Activated T-helper 1 cell treated with anti-CD3 and anti-CD28 coated beads, Interleukin-2, amount 50 U/mL, for 16 hours (primary cell): ENCODE measurements at places on chromosomes 3 and 15.

DNA sequence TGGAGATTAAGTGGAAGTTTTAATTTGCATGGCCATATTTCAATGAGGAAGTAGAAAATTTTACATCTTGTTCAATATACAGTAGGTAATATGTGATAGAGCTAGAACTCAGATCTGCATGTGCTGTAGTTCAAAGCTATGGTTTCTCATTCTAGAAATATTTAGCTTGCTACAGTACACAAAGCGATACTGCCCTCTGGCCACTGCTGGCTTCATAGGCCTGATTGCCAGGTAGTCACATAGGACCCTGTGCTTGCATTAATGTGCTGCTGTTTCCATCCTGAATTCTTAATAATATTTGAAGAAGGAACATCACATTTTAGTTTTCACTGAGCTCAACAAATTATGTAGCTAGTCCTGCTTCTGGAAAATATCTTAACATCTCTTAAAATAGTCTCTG is 87.0 kb downstream of the PLSCR2 start:
- DNase-seq: no peak

DNA sequence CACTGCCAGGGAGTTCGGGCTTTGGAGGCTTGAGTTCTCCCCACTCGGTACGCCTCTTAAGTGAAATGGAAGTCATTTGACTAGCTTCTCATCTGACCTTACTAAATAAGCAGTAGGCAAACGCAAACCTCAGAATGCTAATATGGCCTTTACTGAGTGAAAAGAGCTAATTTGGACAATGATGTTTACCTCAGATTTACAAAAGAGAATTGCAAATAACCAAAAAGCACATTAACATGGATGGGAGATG is 1.6 kb upstream of the RNU6-1 start:
- no peak for DNase-seq

GRCh38 chr3:46183330-46183729 is 24.8 kb downstream of the CCR1 start:
- DNase-seq: no peak

DNA sequence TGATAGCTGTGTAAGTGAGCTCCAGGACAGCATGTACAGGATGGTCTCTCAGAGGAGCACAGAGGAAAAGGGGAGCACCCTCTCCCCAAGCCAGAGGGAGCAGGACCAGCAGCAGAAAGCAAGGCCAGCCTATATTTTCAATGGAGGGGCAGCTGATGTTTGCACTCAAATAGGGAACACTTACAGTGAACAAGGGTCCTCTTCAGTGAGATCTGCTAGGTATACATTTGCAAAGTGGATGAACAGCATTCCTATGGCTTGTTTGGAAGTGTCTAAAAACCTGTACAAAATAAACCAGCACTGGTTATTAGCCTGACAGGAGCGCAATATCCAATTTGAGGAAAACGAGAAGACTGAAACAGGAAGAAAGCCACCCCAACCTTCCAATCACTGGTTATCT is 17.6 kb upstream of the MUSTN1 start:
- DNase-seq: no peak

- DNase-seq: no peak
These were observed 133.4 kb downstream of the VGLL4 start for GRCh38 chr3:11510356-11510755.

DNA sequence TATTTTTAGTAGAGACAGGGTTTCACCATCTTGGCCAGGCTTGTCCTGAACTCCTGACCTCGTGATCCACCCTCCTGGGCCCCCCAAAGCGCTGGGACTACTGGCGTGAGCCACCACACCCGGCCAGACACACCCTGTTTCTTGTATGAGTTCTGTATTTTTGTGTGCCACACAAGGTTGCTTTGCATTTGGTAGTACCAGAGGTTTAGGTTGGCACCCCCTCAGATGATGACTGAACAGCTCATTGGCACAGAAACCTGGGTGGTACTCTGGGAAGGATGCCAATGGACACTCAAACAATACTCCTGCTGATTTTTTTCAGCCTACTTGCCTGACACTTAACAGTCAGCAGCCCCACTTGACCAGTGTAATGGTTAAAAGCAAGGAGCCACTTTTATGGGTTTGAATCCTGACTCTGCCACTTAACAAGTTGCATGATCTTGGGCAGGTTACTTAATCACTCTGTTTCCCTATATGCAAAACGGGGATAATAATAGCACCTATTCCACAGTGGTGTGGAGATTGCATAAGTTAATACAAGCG is 39.2 kb upstream of the BCL2A1 start:
- DNase-seq: no peak

- DNase-seq: no peak
These were observed 46.2 kb downstream of the TBL1XR1 start for GRCh38 chr3:177150970-177151627.

DNA sequence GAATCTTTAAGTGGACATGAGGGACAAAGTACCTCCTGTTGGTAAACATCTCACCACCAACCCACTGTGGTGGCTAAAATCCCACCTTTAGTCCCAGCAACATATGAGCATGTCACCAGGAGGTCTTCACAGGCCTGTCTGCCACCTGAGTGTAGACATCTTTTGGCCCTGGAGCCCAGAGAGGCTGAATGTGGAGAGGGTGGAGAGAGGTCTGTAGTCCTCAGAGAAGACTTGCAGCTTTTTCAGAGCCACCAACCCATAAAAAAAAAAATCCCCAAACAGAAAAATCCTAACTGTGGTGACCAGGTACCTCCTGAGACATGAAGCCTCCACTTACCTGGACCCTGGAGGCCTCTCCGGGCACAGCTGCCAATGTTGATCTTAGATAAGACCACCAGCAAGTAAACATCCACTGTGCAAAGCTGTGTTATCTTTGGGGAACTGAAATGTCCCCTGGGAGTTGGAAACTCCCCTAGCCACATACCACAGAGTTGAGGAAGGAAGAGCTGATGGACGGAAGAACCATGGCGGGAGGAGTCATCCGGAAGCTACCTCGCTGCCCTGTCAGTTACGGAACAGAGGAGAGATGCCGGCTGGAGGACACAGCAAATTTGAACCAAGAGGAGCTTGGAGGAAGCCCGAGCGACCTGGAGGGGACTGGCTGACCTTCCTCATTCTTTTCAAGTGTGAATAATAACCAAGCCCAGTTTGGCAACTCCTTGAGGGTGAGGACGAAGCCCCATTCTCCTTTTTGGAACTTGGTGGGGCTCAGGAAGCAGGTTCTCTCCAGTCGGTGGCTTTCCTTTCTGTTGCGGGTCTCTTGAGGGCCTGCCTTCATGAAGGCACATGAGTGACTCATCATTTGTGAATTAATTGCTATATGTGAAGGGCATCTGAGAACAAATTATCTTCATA is at the start of gene GHRL:
Gene GHRL, minus strand, starts transcription at position 443 of the 915 bp plus-strand sequence. CDS start 2,767 bp downstream, outside the sequence.
- no peak for DNase-seq

- DNase-seq: no peak
These were observed 126.0 kb downstream of the ST8SIA2 start for GRCh38 chr15:92519709-92520108.

DNA sequence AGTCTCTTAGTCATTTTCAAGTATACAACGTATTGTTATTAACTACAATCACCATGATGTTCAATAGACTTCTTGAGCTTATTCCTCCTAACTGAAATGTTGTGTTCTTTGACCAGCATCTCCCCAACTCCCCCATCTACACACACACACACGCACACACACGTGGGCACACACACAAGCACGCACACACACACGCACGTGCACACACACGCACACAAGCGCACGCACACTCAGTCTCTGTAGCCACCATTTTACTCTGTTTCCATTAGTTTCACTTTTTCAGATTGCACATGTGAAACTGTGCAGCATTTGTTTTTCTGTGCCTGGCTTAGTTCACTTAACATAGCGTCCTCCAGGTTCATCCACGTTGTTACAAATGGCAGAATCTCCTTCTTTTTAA is 247.0 kb downstream of the XXYLT1 start:
- DNase-seq: no peak

- DNase-seq: no peak
These were observed 12.7 kb downstream of the CSPG5 start for GRCh38 chr3:47565734-47566550.

DNA sequence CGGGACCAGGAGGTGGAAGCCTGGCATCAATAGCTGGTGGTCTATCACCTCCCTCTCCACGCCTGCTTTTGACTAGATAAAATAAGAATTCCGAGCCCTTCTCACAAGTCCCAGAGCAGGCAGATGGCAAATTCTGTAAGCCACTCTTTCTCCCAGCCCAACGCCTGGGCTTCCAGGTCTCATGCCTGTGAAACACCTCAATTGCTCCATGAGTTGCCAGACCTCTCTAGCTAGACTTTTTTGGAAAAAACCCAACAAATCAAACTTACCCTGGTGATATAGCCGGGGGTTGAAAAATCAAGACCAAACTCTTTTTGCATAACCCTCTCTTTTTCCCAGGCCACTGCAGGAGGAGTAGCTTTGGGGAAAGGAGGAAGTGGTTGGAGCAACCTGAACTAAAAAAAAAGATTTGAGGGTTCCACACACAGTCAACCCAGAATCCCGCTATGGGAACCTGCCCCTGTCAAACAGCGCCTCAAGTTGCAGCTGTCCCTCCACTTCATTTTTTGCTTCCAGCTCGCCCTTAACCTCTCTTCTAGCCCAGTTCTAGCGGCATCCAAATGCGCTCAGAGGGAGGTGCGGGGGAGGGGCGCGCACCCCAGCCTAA is 7.0 kb downstream of the BHLHE40 start:
- no peak for DNase-seq

- no peak for DNase-seq
These were observed 133.9 kb upstream of the LRRFIP2 start for GRCh38 chr3:37308247-37308646.

GRCh38 chr3:47413751-47414150 is 32.9 kb downstream of the PTPN23 start:
- DNase-seq: no peak
